ENCODE measurements at places on chromosomes 13 and 19.

GRCh38 chr19:20367811-20368294 is 197.7 kb downstream of the ZNF737 start:
- no peaks in the 10 kb centered on the region for H3K36me3 ChIP-seq
- no peak overlapping the region for H3K27ac ChIP-seq
- no peak overlapping the region for H3K4me3 ChIP-seq
- H3K27me3 ChIP-seq = no peaks in the 10 kb centered on the region
- DNase-seq = no peak

- no peaks in the 10 kb centered on the region for H3K4me1 ChIP-seq
- H3K4me3 ChIP-seq = no peak overlapping the region
- no peaks in the 10 kb centered on the region for H3K27me3 ChIP-seq
- no peak for DNase-seq
- H3K27ac ChIP-seq = no peak overlapping the region
- H3K36me3 ChIP-seq = no peaks in the 10 kb centered on the region
Observed at GRCh38 chr13:29946093-29946492, 95.7 kb upstream of the UBL3 start.

- H3K36me3 ChIP-seq = no peaks in the 10 kb centered on the region
- no peak overlapping the region for H3K4me3 ChIP-seq
- H3K27ac ChIP-seq = no peak overlapping the region
- H3K27me3 ChIP-seq = no peaks in the 10 kb centered on the region
- H3K4me1 ChIP-seq = peaks cover 2% of the 10 kb centered on the region
Observed at GRCh38 chr19:2716275-2716650, 4.9 kb downstream of the DIRAS1 start.

DNA sequence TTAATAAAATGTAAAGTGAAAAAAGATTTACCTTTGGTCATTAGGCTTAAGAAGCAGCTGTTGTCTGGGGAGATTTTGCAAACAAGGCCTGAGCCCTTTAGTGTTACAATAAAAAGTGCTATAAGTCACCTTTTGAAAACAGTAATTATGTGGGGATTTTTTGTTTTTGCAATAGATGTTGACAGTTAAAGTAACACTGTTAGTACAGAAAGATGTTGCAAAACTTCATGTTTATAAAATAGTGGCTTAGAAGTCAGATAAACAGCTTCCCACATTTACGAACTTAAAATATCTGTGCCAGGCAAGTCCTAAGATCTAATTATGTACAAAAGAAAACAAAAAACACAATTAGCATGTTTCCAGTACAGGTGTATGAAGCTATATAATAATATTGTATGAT is 138.0 kb upstream of the IRS2 start:
- no peak overlapping the region for H3K4me3 ChIP-seq
- no peak overlapping the region for H3K27ac ChIP-seq
- no peaks in the 10 kb centered on the region for H3K36me3 ChIP-seq
- H3K4me1 ChIP-seq = no peaks in the 10 kb centered on the region
- no peaks in the 10 kb centered on the region for H3K27me3 ChIP-seq

DNA sequence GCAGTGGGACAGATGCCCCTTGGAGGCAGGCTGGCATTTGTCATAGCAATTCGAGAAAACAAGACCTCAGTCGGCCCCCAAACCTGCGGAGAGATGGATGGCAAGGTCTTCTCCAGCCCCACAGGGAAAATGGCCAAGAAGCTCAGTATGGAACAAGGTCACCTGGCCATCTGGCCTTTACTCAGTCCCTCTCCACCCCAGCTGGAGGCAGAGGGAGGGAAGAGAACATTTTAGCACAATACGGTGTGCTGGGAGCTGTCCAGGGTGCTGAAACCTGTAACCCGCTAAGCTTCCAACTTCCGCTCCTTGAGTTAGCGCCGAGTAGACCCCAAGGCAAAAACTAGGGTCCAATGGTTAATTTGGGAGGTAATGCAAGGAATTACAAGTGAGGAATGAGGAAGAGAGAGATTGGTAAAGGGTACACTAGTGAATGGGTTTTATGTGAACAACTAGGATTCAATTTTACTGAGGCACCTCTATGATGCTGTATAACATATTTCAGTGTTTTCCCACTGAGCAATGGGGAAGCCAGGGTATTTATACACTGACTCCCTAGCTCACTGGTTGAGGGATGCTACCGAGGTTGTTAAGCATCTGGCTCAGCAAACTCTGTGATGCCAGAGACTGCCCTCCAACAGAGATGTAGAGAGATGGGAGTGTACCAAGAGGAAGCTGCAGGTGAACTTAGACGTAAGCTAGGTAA is 64.3 kb downstream of the CACNA1A start:
- no peak for DNase-seq
- H3K27me3 ChIP-seq = no peaks in the 10 kb centered on the region
- H3K4me1 ChIP-seq = no peaks in the 10 kb centered on the region
- H3K4me3 ChIP-seq = no peak overlapping the region
